ENCODE measurements at places on chromosomes 11 and 22.

DNA sequence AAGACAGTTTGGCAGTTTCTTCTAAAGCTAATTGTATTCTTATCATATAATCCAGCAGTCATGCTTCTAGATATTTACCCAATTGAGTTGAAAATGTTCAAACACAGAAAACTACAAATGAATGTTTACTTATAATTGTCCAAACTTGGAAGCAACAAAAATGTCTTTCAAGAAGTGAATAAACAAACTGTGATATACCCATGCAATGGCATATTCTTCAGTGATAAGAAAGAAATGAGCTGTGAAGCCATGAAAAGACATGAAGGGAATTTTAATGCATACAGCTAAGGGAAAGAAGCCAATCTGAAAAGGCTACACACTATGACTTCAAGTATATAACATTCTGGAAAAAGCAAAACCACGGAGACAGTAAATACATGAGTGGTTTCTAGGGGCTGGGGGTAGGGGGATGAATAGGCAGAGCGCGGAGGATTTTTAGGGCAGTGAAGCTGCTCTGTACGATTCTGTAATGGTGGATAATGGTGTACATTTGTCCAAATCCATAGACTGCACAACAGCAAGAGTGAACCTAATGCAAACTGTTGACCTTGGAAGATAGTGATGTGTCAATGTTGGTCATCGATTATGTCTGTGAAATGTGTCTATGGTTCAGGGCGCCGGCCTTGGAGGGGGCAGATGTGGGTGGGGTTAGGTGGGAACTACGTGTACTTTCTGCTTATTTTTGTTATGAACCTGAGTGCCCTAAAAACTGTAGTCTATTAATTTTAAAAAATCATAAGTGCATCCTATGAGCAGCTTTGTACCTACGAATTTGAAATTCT is 424.9 kb downstream of the TBC1D22A start:
- DNase-seq = no peak

- no peak for DNase-seq
Observed at GRCh38 chr11:17013548-17014320, 480 bp downstream of the PLEKHA7 start.

DNA sequence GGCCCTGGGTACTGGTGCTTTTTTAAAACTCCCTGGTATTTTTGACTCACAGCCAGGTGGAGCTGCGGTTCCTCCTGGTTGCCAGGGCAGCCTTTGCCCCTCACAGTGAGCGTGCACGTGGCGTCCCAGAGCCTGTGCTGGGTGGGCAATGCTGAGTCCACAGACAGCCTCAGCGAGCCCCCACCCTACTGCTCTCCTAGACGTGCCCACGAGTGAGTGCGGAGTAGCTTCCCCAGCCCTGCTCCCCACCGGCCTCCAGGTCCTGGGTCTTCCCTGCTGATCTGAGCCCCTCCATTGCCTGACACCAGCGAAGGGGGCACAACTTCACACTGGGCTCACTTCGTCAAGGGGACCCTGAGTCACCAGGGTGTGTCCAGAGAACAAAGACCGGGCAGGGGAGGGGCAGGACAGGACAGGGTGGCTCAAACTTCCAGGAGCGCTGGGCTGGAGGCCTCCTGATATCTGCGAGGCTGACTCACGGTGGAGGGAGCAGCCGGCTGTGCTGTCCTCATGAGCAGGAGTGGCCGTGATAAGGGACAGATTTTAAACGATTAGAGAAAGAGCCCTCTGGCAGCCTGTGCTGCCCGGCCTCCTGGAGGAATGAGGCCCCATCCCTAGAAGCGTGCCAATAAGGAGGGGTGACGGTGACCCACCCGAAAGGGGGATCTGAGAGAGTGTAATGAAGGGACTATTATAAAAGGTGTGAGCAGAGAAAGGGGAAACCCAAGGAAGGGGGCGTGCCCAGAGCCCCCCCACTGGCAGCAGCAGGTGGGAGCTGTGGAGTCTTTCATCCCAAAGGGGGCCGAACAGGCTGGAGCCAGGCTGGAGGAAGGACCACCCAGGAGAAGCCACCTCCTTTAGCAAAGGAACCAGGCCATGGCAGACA is 129.3 kb upstream of the FGF3 start:
- no peak for DNase-seq

GRCh38 chr11:107609400-107610218 is 18.7 kb downstream of the ELMOD1 start:
- no peak for DNase-seq

GRCh38 chr11:126990716-126991480 is 9.7 kb downstream of the KIRREL3 start:
- no peak for DNase-seq

DNA sequence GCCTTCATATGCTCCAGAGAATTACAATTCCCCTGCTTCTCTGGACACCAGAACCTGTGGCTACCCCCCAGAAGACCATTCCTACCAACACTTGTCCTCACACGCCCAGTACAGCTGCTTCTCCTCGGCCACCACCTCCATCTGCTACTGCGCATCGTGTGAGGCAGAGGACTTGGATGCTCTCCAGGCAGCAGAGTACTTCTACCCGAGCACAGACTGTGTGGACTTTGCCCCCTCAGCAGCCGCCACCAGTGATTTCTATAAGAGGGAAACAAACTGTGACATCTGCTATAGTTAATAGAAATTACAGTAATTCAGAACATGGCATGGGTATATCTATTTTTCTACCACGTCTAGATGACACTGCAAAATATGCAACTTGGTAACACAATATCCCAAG is 9.8 kb downstream of the POU2AF3 start:
- DNase-seq = no peak
